ENCODE measurements at places on chromosomes 12 and 14. TPM values are rescaled to one million over a fixed set of nuclear protein-coding genes. Genes with fewer than 3 reads are reported as not detected.

GRCh38 chr14:49770212-49770817 is 2.4 kb downstream of the KLHDC2 start:
- no peak for DNase-seq

DNA sequence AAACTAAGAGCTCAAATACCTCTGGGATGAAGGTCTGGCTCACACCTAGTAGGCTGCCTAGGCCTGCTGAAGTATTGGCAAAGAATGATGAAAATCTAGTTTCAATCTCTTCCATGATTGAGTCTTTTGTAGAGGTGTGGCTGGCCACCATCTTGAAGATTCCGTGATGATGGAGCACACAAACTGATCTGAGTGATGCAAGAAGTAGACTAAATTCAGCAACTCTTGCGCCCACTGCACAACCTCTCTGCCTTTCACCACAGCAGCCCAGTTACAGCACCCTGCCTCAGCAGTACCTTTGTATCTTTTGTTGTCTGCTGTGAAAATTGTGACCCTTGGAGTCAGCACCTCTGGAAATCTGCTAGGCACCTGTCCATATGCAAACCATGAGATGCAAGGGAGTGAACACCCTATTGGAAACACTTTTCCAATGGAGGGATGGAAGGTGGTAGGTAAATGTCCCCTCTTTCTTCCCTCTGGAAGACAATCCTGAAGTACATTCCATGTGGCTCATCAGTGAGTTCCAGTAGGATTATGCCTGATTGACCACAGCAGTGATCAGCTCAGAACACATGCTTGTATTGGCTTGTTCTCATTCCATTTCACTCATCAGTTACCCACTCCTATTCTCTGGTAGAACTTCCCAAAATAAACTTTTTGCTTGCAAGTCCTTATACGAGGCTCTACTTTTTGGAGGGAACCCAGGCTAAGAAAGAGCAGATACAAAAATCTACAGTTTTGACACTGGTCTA is 58.6 kb downstream of the BTBD7 start:
- DNase-seq, result no peak

DNA sequence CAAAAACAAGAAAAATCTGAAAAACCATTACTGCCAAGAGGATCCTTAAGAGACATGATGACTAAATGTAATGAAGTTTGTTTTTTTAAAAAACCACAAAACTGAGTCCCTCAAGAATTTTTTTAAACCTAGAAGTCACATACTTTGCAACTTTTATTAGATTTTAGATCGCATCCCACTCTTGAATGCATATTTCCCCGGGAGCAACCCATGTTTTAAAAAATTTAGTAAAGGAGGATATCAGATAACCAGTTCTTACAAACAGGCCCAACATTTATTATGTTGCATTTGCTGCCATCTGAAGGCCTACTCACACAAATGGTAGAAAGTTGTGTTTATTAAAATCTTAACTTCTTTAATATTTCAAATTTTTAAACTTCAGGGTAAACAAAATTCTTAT is 44.3 kb upstream of the CCT2 start:
- no peak for DNase-seq

- DNase-seq, result no peak
Observed at GRCh38 chr12:73815072-73815645, 722.5 kb upstream of the ATXN7L3B start.

DNA sequence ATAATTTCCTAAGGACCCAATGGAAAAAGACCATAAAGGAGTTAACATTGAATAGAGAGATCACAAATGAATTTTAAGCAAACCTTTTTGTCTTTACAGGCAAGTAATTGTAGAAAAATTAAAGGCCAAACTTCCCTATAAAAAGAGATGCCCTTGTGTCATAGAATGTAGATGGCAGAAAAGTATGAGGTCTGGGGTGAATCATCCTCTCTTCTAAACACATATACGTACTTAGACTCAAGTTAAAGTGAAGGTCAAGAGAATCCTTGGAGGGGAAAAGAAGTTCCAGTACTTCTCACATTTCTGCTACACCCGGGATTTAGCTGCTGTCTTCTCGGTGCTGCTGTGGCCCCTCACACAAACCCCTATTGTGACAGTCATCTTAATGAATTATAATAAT is 116.2 kb upstream of the ARID2 start:
- no peak for DNase-seq

- no peak for DNase-seq
Observed at GRCh38 chr14:100780246-100780645, 45.7 kb upstream of the MEG3 start.

- no peak for DNase-seq
Observed at GRCh38 chr12:85681333-85681732, 154.9 kb downstream of the RASSF9 start.

- no peak for DNase-seq
Observed at GRCh38 chr12:111822886-111823285, 19.1 kb upstream of the MAPKAPK5 start.

GRCh38 chr12:48189331-48190125 is 6.1 kb downstream of the CCDC184 start:
- no peak for DNase-seq

PLA2G1B gene
- 0.59 TPM for total RNA-seq

LRRK2 gene
- total RNA-seq, result 43.5 TPM

RTN1 gene
- 114 TPM for total RNA-seq

MIP gene
- total RNA-seq, result 0.30 TPM

PLBD2 gene
- 27.0 TPM for total RNA-seq
